NCI-H1436 (cell line): ENCODE measurements at places on chromosomes 4 and X.

GRCh38 chr4:140887467-140887866, 131.3 kb upstream of the TBC1D9 start:
- no peak for DNase-seq

DNA sequence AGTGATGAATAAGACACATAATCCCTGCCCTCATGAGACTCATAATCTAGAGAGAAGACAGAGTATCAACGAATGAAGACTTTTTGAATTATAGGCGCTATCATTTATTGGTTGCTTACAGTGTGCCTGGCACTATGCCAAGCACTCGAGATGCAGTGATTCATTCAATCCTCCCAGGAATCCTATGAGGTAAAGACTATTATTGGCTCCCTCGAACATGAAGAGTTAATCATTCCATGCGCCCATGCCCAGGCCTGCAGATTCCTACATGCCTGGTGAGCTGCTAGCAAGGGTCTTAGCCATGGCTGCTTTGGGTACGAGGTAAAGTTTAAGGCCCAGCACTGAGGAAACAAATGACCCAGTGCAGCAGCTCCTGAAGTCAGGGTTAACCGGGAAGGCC, 47.0 kb downstream of the TEX13B start:
- peak; percentile 16 for DNase-seq

DNA sequence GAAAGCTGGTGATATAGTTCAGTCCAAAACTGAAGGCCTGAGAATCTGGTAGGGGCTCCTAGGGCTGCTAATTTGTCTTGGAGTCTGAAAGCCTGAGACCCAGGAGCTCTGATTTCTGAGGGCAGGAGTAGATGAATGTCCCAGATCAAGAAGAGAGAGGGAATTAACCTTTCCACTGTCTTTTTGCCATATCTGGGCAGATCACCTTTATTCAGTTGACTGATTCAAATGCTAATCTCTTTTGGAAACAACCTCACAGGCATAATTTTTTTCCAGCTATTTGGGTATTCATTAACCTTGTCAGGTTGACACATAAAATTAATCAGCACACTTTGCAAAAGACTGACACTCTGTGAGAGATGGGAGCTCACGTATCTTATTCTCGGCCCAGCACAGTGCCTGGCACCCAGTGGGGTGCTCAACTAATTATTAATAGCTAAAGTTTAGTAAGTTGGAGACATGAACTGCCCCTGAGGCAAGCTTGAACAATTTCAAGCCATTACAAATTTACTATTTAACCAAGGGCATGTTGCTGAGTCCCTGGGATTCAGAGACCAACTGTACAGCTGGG, 114.3 kb downstream of the CPEB2 start:
- DNase-seq, result no peak

DNA sequence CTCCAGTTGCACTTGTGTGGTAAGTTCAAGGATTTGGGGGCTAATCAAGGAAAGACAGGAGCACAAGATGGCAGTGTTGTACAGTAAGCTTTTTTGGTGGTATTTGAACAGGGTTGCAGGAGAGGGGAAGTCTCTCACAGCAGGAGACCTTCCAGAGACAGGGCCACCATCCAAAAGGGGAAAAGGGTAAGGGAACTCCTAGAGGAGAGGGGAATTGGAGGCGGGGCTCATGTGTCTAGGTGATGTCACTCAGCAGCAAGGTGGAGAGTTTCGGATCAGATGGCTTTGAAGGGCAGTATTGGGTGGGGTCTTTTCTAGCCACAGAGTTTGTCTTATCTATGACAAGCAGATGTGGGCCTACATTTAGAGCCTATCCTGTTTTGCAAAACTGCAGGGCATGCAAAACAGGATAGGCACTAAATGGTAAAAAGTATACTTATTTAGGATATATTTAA, 13.4 kb upstream of the RNF175 start:
- no peak for DNase-seq

DNA sequence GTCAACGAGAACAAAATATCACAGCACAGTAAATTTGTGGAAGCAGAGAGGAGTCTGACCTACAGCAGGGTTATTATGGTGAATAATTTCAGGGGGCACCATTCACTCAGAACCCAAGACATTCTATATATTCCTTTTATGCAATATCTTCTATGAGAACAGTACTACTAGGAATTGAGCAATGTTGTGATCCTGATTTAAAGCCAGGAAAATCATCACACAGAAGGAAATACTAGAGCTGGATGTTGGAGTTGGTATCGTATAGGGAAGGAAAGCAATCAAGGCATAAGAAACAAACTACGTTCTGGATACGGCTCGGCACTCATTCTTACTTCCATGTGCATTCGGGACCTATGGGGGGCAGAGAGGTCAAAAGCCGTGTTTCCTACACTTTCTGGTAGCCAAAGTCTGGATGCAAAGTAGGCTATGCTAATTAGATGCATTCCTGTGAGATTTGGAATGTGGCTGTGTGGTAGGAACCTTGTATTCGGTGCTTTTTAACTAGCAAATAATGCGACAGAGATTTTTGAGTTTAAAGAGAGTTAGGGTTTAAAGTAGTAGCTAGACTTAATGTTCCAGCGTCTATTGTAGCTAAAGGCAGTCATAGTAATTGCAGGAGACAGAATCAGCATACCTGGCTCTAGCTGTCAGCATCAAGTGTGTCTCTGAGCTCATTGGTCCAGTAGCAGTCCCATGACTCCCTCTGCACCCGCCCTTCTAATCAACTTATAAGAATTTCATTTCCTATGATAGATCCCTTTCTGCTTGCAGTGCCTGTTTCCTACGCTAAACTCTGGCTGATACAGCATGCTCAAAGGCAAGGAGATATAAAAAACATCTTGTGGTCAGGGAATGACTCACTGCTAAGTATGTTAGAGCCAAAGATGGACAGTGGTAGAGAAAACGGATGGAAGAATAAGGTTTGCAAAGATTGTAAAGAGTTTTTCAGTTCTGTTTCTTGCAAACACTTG, 43.3 kb upstream of the PDGFC start:
- no peak for DNase-seq

DNA sequence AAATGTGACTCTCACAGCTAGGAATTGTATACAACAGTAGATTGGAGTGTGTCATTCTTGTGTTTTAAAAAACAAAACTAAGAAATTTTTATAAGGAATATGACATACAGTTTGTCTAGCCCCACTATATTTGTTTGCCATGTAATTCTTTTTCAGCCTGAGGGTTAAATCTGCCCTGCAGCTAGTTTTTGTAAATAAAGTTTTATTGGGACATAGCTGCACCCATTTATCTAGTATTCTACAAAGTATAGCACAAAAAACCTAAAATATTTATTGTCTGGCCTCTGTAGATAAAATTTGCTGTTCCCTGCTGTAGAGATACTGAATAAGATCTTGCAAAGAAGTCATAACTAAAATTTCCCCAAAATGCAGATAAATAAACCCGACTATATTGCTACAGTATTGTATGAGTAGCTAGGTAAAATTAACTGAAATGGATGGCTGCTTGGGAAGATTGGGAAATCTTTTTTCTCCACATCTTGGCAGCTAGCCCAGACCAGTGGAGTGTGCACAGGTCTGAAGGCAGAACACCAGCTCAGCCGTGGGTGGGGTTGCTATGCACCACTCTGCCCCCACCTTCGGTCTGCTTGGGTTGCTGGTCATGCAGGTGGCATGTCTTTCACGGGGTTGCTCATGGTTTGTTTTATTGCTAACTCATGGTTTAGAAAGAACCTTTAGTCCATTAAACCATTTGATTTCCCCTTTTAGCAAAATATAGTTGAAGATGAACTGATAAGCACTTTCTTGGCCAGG, 127.9 kb downstream of the KLHL8 start:
- DNase-seq, result no peak

- DNase-seq, result no peak
Observed at GRCh38 chr4:17930256-17930655, 91.3 kb downstream of the LCORL start.
